ENCODE measurements at places on chromosomes 4 and X.

DNA sequence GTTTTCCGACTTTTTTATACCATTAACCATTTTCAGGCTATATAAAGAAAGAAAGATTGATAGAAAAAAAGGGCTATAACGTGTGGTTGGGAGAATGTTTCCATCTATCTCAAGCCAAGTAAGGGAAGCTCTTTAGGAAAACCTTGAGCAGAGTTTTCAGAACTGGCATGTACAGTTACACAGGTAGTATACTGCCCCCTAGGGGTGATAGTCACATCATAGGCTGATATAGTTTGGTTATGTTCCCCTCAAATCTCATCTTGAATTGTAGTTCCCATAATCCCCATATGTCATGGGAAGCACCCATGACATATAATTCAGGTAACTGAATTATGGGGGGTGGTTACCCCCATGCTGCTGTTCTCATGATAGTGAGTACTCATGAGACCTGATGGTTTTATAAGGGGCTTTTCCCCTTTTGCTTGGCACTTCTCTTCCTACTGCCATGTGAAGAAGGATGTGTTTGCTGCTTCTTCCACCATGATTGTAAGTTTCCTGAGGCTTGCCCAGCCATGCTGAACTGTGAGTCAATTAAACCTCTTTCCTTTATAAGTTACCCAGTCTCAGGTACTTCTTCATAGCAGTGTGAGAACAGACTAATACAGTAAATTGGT is 186.8 kb downstream of the TMA16 start:
- no peak for DNase-seq

- no peak for DNase-seq
Observed at GRCh38 chr4:183155450-183156184, 56.6 kb downstream of the WWC2 start.

DNA sequence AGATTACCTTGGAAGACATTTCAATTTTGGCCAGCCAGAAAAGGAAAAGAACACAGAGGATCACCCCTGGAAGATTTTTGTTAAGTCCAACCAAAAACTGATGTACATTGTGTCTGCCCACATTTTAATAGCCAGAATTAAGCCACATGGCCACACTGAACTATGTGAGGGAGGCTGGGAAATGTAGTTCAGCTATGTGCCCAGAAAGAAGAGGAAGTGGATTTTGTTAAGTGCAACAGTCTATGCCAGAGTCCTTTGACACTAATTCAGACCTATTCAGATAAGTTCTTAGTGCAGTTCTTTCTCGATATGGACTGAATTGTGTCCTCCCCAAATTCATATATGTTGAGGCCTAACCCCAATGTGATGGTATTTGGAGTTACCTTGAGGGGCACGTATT is 18.4 kb downstream of the PRPS1 start:
- DNase-seq = no peak

DNA sequence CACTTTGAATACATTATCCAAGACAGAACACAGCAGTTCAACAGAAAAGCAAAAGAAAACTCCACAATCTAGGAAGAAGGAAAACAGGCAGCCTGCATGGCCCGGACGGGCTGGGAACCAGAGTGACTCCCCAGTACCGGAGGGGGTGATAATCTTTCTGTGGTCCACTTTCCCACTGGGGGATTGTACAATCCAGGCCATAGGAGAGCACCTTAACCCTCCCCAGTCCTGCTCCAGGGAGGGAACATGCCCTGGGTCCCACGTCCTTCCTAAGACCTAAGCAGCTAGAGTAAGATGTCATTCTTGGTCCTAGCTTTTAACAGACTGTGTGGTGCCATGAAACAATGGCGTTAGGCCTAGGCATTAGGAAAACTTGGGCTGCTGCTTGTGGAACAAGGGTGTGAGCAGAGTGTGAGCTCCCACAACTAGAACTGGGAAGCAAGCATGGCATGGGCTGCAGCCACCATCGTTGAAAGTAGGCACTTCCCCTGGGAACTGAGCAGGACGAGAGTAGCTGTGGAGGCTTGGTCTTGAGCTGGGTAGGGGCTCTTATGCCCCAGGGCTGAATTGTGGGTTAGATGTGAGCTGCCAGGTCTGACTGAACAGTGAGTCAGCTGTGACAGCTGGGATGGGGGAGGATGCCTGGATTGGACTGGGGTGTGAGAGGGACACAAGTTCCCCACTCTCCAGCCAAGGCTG is 42.4 kb downstream of the NAT8L start:
- DNase-seq = no peak

- no peak for DNase-seq
Observed at GRCh38 chr4:142959173-142959572, 113.1 kb upstream of the INPP4B start.

DNA sequence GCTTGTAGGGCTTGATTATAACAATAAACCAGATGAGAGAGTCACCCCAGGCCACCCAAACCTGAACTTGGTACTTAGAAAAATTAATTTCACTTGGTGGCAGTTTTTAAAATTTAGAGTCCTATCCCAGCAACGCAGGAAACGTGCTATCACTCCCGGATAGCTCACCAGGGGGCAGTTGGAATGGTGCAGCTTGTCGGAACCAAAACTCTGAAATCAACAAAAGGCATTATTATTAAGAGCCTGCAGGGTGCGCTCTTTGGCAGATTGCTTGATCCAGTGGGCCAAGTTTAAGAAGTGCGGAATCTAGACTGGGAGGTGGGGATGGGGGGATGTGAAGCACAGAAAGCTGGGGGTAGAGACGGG is 2.4 kb downstream of the FRAS1 start:
- DNase-seq = no peak

DNA sequence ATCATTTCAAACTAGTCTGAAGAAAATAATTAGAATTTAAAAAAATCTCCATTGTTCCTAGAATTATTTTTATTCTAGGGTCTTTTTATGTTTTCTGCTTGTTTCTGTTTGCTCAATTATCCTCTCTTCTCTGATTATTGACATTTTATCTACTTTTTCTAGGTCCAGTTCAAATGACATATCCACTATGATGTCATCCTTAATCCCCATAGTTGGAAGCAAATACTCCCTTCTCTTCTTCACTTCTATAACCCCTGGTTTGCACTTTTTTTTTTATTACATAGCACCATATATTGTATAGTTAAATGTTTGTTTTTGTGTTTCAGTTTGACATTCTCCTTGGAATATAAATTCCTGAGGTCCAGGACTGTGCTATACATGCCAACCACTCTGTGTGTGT is 82.6 kb downstream of the CT47B1 start:
- DNase-seq = no peak

- peak; percentile 15 for DNase-seq
Observed at GRCh38 chrX:118251271-118251670, 94.6 kb upstream of the WDR44 start.

Measured in GM04503 (cell line).